Large intestine (tissue), 12 donors: ENCODE measurements at places on chromosomes 12 and 14. TPM values are rescaled to one million over a fixed set of nuclear protein-coding genes. Genes with fewer than 3 reads are reported as not detected.

DNA sequence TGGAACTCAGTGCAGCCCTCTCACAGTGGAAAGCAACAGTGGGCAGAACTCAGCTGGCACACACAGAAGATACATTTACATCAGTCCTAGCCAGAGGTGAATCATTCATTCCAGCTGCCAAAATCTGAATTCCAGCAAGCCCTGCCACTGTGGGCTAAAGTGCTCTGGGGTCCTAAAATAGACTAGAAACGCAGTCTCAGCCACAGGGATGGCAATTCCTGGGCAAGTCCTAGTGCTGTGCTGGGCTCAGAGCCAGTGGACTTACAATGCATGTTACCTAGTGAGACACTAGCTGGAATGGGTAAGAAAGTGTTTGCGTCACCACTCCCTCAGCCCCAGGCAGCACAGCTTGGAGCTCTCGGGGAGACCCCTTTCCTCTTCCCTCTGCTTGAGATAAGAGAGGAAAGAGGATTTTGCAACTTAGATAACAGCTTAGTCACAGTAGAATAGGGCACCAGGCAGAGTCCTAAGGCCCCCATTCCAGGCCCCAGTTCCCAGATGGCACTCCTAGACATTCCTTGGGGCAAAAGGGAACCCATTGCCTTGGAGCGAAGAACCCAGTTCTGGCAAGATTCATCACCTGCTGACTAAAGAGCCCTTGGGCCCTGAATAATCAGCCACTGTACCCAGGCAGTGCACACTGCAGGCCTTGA lies 592.9 kb downstream of the FSCB start:
- peak; percentile 23 for DNase-seq

DNA sequence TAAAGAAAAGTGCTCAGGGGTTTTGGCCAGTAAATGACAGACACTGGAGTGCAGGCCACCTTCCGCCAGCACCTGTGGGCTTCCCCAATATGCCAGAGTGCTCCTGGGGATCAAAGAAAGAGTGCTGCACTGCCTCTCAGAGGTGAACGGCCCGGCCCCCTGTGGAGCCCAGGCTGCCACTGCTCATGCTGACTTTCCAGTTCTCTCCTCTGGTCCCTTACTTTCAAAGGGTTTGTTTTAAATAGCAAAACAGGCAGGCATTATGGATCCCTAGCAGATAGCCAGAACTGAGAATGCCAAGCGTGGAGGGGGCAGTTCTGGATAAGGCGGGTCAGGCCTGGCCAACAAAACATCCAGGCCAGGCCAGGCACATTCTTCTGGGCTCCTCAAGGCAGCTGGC lies 59.6 kb downstream of the MDM2 start:
- no peak for DNase-seq

KLHDC1 gene
- polyA plus RNA-seq, result 4.9 TPM

RND1 gene
- 1.3 TPM for polyA plus RNA-seq
